ENCODE measurements at places on chromosomes 5 and 9. TPM values are rescaled to one million over a fixed set of nuclear protein-coding genes. Genes with fewer than 3 reads are reported as not detected.

The C8G gene
- total RNA-seq, result not detected

The PRR7 gene
- 6.2 TPM for total RNA-seq

The AGXT2 gene
- not detected for total RNA-seq

The TMEM203 gene
- 32.8 TPM for total RNA-seq

The SLC6A3 gene
- total RNA-seq, result not detected

The HK3 gene
- not detected for total RNA-seq

The OR13D1 gene
- total RNA-seq, result not detected

The AK8 gene
- total RNA-seq, result under 0.01 TPM

The HSPB3 gene
- total RNA-seq, result not detected

The SHOC1 gene
- 0.09 TPM for total RNA-seq

The NEUROG1 gene
- total RNA-seq, result not detected
